CD8-positive, alpha-beta T cell (primary cell): ENCODE measurements at places on chromosomes 7 and 10.

- no peak for DNase-seq
These were observed 663.2 kb upstream of the ANKRD30A start for GRCh38 chr10:36462194-36462593.

- no peak for DNase-seq
These were observed 295.0 kb downstream of the SUGCT start for GRCh38 chr7:40429826-40430225.

DNA sequence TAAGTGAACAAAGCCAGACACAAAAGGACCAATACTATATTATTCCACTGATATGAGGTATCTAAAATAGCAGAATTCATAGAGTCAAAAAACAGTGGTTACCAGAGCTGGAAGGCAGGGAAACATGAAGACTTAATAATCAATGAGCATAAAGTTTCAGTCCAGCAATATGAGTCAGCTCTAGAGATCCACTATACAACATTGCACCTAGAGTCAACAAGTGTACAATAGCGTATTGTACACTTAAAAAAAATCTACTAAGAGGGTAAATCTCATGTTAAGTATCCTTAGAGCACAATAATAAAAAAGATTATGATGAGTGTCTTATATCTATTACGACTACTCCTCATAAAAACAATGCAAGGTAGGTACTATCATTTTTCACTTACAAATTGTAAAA lies 36.1 kb downstream of the C10orf90 start:
- DNase-seq = no peak

DNA sequence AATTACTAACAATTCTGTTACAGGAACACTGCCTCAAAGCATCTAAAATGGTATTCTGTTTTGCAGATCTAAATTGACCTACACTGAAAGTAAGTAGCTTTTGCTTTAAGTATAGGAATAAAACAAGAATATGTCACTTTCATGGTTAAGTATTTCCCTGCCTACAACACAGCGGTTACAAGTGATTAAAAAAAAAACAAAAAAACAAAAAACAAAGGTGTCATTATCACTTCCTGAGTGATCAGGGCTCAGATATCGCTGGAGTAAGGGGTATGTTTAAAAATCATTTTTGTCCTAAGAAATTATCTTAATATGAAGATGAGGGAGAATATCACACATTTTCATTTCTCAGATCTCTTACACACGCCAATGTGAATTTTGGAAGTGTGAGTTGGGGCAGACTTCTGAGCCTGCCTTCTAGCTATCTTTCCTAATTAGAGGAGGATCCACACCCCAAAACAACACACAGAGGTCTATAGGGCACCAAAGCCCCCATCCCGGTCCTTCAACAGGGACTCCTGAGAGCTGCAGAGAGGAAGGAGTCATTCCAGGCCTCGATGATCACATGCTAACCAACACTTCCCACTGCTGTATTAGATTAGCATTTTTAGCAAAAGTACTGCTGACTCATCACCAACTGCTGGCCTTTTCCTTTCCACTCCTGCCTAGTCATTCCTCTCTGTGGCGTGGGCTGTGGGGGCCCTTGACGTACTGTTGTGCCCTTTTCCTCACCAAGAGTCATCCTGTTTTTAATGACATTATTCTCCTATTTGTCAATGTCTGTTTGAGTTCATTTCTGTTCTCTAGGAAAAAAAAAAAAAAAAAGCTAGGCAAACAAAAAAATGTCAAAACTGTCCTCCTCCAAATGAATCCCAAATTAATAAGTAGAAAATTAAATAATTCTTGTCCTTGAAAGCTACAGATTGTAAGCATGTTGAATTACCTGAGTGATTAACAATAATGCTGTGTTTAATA lies 31.2 kb downstream of the PRTFDC1 start:
- DNase-seq = no peak
